Activated naive CD4-positive, alpha-beta T cell treated with anti-CD3 and anti-CD28 coated beads for 36 hours (primary cell): ENCODE measurements at places on chromosomes 12 and 14.

- H3K36me3 ChIP-seq, result no peaks in the 10 kb centered on the region
- no peaks in the 10 kb centered on the region for H3K27me3 ChIP-seq
- no peaks in the 10 kb centered on the region for H3K4me1 ChIP-seq
- H3K27ac ChIP-seq, result no peak overlapping the region
- H3K4me3 ChIP-seq, result no peak overlapping the region
Measured at GRCh38 chr14:79352076-79352630, 859.2 kb downstream of the DIO2 start.

DNA sequence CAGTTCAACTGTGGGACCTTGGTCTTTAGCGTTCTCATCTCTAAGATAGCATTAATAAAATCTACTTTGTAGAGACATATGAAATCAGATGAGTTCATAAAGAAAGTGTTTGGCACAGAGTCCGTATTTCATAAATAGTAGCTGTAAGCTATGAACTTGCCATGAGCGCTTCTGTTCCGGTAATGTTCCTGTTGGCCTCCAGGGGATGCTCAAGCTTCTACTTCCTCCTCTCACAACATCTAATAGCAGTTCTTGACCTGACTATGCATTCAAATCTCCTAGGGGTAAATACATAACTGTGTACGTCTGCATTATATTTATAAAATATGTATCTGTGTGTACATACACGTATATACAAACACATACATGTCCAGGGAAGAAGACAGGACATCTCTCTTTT lies 288.2 kb upstream of the TMPO start:
- peaks cover 3% of the 10 kb centered on the region for H3K27me3 ChIP-seq
- no peaks in the 10 kb centered on the region for H3K4me1 ChIP-seq
- DNase-seq, result no peak

DNA sequence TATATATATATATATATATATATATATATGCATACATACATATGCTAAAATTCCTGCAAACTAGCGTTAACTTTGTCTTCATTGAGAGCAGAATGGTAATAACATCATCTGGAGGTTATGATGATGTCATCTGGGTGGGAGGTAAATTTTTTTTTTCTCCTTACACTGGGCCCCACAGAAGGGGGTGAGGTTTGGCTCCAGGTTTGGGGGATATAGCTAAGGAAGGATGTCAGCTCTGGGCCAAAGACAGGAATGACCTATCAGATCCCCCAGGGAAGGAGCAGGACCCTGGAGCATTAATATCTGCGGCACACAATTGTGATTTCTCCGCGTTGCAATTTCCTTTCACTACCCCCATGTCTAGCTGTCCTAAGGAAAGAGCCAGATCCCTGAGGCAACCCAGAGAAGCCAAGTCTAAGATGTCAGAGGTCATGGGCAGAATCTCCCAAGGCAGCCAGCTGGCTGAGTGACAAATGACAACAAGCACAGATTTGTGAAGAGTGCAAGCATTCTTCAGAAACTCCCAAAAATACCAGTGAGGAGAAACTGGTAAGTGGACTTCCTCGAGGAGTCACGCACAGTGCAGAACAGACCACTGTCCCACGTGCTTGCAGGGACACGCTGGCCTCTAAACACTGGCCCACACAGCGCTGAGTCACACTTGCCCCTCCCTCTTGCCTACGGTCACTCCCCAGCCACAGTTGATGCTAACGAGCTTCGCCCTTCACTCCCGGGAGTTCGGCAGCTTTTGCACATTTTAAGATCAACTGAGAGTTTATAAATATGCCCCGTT lies 9.9 kb downstream of the UBC start:
- no peak overlapping the region for H3K27ac ChIP-seq
- DNase-seq, result no peak
- H3K36me3 ChIP-seq, result no peaks in the 10 kb centered on the region
- H3K4me1 ChIP-seq, result peaks cover 5% of the 10 kb centered on the region

DNA sequence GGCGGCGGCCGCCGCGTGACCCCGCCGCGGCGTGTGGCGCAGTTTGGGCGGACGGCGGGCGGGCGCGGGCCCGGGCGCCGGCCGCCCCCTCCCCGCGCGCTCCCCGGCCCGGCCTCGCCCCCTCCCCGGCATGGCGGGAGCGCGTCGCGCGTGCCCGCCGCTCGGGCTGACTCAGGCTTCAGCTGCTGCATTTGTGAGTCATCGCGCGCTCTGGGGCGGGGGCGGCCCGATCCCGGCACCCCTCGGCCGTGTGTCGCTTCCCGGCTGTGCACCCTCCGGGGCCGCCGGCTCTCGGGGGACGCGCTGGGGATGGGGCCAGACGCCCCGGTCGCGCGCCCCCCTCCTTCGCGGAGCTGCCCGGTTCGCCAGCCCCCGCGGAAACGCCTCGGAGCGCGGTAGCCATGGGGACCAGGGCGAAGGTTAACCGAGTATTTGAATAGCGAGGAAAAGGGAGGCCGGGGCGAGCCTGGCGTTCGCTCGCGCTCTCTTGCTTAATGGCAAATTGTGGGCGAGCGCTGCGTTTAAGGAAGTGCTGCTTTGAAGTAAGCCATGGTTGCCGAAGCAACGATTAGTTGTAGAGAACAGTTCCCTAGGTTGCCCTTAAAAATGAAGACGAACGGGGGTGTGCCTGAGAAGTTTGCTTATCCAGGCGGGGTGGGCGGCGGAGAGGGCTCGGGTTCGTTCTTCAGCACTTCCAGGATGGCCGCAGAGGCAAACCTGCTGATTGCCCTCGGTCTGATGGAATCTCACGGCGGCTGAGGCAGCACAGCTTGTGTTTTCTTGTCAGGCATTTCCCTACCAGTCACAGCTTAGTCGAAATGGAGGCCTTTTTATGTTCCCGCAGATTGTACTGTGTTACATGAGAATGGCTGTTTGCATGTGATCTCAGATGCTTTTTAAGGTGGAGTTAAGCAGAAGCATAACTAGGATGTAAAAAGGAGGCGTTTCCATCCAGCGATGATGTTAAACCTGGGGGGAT lies 896 bp downstream of the EIF5 start:
- H3K4me1 ChIP-seq, result peaks cover 56% of the 10 kb centered on the region
- peak overlapping the region; percentile 95 for H3K27ac ChIP-seq
- H3K36me3 ChIP-seq, result peaks cover 48% of the 10 kb centered on the region
- peak; percentile 91 for DNase-seq
- peak overlapping the region; percentile 85 for H3K4me3 ChIP-seq
- H3K27me3 ChIP-seq, result no peaks in the 10 kb centered on the region

DNA sequence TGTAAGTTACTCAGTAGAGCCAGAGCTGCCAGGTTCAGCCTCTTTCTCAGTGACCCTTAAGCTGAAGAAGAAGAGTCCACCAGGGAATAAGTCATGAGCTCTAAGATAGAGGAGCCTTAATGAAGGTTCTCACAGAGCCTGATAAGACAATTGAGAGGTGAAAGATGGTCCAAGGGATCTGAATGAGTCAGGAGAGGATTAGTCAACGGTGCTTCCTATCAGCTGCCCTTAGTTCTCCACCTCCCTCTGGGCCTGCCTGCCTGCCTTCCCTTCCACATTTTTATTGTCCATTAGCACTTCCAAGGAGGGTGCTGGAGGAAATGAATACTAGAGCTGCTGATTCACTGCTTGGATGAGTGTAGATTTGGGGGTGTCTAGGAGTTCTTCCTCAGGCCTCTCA lies 161.7 kb upstream of the RMST start:
- H3K36me3 ChIP-seq, result no peaks in the 10 kb centered on the region
- no peak overlapping the region for H3K4me3 ChIP-seq
- no peak overlapping the region for H3K27ac ChIP-seq
- no peak for DNase-seq
- H3K27me3 ChIP-seq, result peaks cover 5% of the 10 kb centered on the region

DNA sequence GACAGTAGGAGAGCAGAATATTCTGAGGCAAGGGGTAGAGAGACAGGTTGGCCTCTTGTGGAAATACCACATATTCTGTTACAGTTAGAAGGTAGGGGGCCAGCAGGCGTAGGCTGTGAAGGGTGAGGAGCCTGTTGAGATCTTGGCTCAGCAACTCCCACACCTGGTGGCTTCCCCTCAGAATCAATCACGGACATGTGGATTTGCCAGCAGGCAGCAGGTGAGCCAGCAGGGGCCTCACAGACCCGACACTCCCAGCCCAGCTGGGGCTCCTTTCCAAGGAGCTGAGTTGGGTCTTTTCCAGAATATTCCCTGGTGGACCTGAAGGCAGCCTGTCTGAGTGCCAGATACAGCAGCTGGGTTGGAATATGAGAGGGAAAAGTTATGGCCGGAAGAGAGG lies 150.0 kb upstream of the CRY1 start:
- H3K27me3 ChIP-seq, result peaks cover 5% of the 10 kb centered on the region
- H3K27ac ChIP-seq, result no peak overlapping the region
- H3K4me1 ChIP-seq, result no peaks in the 10 kb centered on the region
- H3K36me3 ChIP-seq, result no peaks in the 10 kb centered on the region

DNA sequence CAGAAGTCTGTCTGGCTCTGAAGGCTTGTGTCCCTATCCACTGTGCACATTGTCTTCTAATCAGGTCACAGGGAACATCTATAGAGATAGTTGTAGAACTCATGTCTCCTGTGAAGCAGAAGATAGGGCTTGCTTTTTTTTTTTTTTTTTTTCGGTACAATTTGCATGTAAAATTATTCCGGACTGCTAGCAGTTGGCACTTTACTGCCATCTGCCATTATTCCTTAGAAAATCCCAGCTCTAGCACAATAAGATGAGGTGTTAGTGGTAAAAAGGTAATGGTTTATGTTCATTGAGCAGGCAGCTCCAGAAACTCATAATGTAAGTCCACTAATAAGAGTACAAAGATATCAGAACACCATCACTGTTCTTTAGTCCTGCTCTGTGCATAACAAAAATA lies 8.7 kb downstream of the MYRFL start:
- DNase-seq, result no peak
- no peaks in the 10 kb centered on the region for H3K4me1 ChIP-seq
- H3K4me3 ChIP-seq, result no peak overlapping the region
- peaks cover 8% of the 10 kb centered on the region for H3K27me3 ChIP-seq

- H3K27ac ChIP-seq, result no peak overlapping the region
- peaks cover 26% of the 10 kb centered on the region for H3K4me1 ChIP-seq
- peaks cover 16% of the 10 kb centered on the region for H3K27me3 ChIP-seq
- no peak overlapping the region for H3K4me3 ChIP-seq
- H3K36me3 ChIP-seq, result no peaks in the 10 kb centered on the region
Measured at GRCh38 chr12:52246720-52247621, 13.9 kb downstream of the KRT7 start.

- peaks cover 4% of the 10 kb centered on the region for H3K4me1 ChIP-seq
- no peak overlapping the region for H3K4me3 ChIP-seq
Measured at GRCh38 chr12:11917501-11917900, 153.2 kb upstream of the BCL2L14 start.

- H3K4me1 ChIP-seq, result no peaks in the 10 kb centered on the region
- no peak overlapping the region for H3K4me3 ChIP-seq
- peaks cover 25% of the 10 kb centered on the region for H3K36me3 ChIP-seq
- no peak for DNase-seq
- no peak overlapping the region for H3K27ac ChIP-seq
Measured at GRCh38 chr12:119843100-119843499, 34.0 kb downstream of the CIT start.

GRCh38 chr14:73239393-73240241 lies 2.3 kb downstream of the PAPLN start:
- no peak overlapping the region for H3K4me3 ChIP-seq
- H3K27me3 ChIP-seq, result peaks cover 73% of the 10 kb centered on the region
- DNase-seq, result no peak
- H3K36me3 ChIP-seq, result no peaks in the 10 kb centered on the region
- H3K27ac ChIP-seq, result no peak overlapping the region

DNA sequence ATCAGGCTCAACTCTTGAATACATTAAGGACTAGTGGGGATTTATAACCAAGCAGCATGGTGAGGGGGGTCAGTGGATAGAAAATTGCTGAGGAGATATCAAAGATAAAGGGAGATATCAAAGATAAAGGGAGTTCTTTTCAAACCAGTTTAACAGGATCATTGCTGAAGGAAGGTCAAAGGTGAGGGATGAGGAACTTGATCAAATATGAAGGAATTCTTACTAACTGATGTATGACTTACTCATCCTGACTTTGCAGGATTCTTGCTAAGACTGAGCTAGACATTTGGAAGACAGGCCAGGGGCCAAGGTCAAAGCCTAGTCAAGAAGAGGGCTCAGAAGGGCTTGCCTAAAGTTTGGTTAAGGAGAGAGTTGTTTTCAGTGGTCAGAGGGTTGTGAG lies 4.8 kb downstream of the ABHD4 start:
- DNase-seq, result no peak
- peaks cover 12% of the 10 kb centered on the region for H3K36me3 ChIP-seq
- no peaks in the 10 kb centered on the region for H3K27me3 ChIP-seq
- H3K4me3 ChIP-seq, result no peak overlapping the region
- H3K27ac ChIP-seq, result no peak overlapping the region

GRCh38 chr12:111519083-111519482 lies 80.0 kb downstream of the ATXN2 start:
- no peak overlapping the region for H3K4me3 ChIP-seq
- no peak for DNase-seq
- no peaks in the 10 kb centered on the region for H3K4me1 ChIP-seq
- H3K36me3 ChIP-seq, result peaks cover 11% of the 10 kb centered on the region

GRCh38 chr12:31521964-31522363 lies 69.0 kb downstream of the DENND5B start:
- H3K27me3 ChIP-seq, result peaks cover 4% of the 10 kb centered on the region
- no peak overlapping the region for H3K27ac ChIP-seq
- H3K4me1 ChIP-seq, result no peaks in the 10 kb centered on the region
- no peak for DNase-seq
- no peak overlapping the region for H3K4me3 ChIP-seq

DNA sequence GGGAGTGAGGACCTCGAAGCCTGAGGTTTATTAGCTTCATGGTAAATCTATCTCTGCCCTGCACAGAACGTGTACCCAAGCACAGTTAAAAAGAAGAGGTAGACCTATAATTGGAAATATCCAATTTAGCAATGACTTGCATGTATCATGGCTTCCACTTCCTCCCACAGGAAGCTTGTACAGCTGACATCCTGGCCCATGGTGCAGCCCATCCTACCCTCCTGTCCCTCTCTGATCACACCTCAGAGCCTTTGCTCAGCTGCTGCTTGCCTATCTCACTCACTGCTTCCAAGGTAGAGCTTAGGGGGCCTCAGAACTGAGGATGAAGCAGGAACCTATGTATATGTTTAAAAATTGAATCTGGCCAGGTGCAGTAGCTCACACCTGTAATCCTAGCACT lies 4.3 kb upstream of the BCDIN3D start:
- H3K4me1 ChIP-seq, result peaks cover 24% of the 10 kb centered on the region
- no peaks in the 10 kb centered on the region for H3K27me3 ChIP-seq
- H3K4me3 ChIP-seq, result no peak overlapping the region
- H3K36me3 ChIP-seq, result no peaks in the 10 kb centered on the region
- H3K27ac ChIP-seq, result no peak overlapping the region

GRCh38 chr12:47868552-47869031 lies 36.2 kb downstream of the VDR start:
- DNase-seq, result no peak
- peaks cover 34% of the 10 kb centered on the region for H3K4me1 ChIP-seq
- H3K36me3 ChIP-seq, result peaks cover 59% of the 10 kb centered on the region
- H3K27me3 ChIP-seq, result no peaks in the 10 kb centered on the region

- peaks cover 12% of the 10 kb centered on the region for H3K4me1 ChIP-seq
- H3K27ac ChIP-seq, result peak overlapping the region; percentile 62
- H3K4me3 ChIP-seq, result no peak overlapping the region
- H3K36me3 ChIP-seq, result peaks cover 23% of the 10 kb centered on the region
- H3K27me3 ChIP-seq, result no peaks in the 10 kb centered on the region
- DNase-seq, result no peak
Measured at GRCh38 chr12:71787580-71787979, 32.9 kb downstream of the RAB21 start.

- no peak for DNase-seq
- no peak overlapping the region for H3K4me3 ChIP-seq
- no peak overlapping the region for H3K27ac ChIP-seq
- H3K36me3 ChIP-seq, result no peaks in the 10 kb centered on the region
Measured at GRCh38 chr14:94337274-94337673, 14.1 kb upstream of the SERPINA6 start.
